ENCODE measurements at places on chromosomes 12 and 14.

DNA sequence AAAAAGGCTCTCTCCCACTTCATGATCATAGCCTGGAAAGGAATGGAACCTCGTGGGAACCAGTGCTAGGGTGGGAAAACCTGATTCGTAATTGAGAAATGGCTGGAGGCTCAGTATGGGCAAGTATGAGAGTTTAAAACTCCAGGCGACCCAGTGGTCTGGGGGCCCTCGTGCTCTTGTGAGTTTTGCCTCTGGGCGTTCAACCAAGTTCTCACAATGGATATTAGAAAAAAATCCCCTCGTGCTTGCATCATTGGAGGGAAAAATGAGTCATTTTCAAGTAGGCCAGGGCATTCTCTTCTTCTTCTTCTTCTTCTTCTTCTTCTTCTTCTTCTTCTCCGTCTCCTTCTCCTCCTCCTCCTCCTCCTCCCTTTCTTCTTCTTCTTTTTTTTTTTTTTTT lies 39.0 kb downstream of the GPR68 start:
- DNase-seq = no peak

DNA sequence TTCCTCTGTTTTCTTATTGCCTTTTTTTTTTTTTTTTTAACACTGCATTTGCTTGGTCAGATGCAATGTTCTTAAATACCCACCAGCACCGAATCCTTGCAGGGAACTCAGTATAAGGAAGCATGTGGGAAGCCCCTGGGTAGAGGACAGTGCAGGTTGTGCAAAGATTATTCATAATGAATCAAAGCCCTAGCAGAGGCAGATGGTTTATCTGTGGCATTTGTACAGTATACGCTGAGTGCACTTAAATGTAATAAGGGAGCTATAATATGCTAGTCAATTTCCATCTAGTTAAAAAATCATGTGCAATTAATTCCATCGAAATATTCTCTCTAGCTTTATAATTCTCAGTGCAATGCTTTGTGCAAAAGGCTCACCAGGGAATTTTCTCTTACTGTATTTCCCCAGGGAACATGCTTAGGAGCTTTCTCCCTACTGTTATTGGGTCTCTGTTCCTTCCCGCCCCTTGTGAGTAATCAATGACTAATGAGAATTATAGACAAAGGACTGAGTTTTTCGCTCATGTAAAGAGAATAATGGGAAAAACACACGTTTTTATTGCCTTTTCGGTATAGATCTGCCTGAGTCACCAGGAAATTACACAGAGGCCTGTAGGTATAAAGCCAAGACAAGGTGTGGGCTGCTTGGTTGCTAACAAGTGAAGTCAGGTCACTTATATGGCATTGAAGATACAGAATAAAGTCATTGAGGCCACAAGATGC lies 1214.3 kb upstream of the TMEM132C start:
- peak; percentile 90 for DNase-seq

DNA sequence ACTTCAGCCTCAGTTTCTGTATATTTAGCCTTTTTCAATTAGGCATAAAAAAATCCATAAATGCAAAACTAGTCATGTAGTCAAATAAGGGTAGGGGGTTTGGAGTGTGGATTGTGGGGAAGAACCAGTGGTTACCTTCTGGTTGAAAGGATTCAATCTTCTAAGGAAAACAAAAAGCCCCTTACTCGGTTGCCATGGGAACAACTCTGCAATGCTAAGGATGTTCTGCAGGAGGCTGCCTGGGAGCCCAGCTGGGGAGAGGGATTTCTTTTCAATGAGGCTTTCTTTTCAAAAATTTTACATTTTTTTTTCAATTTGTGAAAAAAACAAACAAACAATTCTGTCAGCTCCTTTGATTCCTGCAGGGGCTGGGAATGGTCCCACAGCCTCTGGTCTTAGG lies 67.2 kb downstream of the SLC8A3 start:
- DNase-seq = no peak

DNA sequence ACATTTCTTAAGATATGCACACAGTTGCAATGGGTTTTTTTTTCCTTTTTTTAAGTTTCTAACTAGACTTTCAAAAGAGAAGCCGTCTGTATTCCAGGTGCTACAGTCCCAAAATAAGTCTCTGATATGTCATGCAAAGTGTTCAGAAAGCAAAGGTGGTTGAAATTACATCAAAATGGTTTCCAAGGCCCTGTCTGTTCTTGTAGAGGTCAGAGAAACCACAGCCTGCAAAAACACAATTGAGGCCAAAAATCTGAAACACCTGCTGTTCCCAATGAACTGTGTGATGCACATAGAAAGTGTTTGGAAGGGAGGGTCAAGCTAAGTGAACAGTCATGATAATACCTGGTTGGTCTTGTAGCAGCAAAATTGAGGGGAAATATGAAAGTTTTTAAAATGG lies 91.0 kb downstream of the VRK1 start:
- no peak for DNase-seq

DNA sequence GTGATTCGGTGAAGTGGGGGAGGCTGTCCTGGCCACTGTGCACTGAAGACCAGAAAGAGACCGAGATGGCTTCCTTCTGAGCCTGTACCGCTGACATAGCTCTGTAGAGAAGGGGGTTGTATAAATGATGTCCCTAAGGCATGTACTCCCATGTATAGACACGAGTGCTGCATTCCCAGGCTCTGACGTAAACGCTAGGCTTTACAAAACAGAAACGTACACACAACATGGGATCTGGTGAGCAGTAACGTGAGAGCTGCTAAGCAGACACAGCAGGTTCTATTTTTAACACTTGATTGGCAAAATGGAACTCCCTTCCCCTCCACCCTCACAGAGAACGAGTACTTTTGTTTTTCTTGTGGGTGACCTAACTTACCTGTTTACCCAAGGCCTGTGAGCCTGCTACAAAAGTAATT lies 35.9 kb downstream of the ACADS start:
- peak; percentile 96 for DNase-seq

GRCh38 chr12:104953323-104953722 lies 4.8 kb downstream of the SLC41A2 start:
- DNase-seq = no peak

DNA sequence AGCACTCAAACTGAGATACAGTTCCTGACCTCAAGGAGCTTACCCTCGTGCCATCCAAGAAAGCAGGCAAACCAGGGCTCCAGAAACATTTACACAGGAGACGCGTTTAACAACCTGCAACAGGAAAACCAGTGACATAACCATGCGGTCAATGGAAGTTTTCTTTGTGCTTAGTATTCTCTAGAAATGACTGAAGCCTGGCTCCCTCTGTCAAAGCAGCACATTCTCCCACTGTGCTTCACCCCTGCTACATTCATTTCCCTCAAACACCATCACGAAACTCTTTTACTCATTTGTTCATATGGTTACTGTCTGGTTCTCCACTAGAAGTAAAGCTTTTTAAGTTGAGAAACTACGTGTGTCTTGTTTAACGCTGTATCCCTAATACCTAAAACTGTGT lies 161.3 kb upstream of the CCND2 start:
- no peak for DNase-seq

DNA sequence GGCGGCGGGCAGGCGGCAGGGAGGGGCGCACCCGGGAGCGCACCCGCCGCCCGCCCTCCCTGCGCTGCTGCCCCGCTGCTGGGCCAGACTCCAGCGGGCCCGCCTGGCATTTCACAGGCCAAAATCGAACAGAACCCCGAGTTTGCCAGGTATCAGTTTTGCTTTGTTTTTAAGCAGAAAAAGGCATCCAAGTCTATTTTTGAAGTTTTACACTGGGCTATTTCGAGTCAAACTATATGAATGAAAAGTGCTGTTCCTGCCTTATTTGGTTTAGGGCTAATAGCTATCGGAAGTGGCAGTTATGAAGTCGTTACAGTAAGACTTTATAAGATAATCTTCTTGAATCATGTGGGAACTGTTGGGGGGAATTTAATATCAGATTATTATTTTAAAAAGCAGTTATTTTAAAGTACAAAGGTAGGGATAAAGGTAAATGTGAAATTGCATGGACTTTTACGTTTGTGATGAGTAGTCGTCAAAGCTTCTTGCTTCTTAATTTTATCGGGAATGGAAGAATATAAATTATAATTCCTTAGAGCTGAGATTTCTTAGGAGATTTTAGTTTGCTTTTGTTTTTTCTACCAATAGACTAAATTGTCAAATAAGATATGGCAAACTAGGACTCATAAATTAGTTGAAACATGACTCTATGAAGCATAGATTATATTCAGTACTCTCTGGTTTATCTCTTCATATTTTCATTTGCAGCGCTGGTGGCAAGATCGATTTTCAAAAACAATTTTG lies 1.1 kb downstream of the MSRB3 start:
- no peak for DNase-seq

- DNase-seq = no peak
Measured at GRCh38 chr12:58249610-58250009, 308.2 kb downstream of the ATP23 start.

- DNase-seq = peak; percentile 61
Measured at GRCh38 chr12:6376079-6376869, 911 bp upstream of the SCNN1A start.

GRCh38 chr12:3014641-3015040 lies 55.4 kb downstream of the TEAD4 start:
- DNase-seq = no peak

GRCh38 chr14:33833706-33834465 lies 117.0 kb downstream of the EGLN3 start:
- no peak for DNase-seq

GRCh38 chr12:120121766-120122293 lies 5.3 kb upstream of the RAB35 start:
- no peak for DNase-seq

DNA sequence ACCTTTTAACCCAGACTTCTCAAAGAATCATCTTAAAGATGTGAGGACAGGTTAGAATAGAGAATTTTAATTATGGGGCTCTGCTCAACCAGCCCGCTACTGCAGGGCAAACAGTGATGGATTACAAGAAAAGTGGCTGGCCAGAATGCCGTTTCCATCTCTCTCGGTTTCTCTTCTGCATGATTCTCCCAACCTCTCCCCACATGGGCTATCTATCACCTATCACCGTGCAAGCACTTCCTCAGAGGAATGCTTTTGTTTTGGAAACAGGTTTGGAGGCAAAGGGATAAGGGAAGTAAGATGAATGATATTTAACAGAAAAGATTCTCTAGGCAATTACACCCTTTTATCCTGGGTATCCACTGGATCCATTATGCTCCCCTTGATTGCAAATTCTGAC lies 37.4 kb upstream of the PHC1 start:
- DNase-seq = no peak

DNA sequence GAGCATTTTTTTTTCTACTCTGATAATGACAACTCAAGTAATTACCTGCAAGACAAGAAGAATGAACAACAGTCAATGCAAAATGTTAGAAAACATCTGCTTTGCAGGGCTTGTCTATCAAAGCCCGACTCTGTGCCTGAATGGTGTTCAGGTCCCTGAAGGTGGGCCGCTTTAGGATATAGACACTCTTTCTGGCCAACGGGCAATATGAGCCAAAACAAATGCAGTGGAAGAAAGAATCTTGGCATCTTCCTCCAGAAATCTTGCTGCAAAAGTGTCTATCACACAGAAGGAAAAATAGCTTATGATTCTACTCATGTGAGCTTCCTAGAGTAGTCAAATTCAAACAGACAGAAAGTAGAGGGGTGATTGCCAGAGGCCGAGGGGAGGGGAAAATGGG lies 32.7 kb downstream of the FOS start:
- DNase-seq = no peak

DNA sequence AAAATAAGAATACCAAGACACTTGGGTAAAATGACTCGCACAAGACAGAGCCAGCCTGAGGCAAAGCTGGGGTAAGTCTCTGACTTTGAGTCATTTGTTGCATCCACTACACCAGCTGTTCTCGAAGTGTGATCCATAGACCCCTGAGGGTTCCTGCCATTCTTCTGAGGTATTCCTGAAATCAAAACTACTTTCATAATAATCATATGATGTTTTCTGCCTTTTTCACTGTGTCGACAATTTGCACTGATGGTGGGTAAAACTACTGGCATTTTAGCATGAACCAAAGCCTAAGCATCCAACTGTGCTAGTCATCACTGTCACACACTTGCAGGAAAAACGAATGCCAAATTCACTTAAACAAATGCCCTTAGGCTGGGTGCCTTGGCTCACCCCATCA lies 135.5 kb upstream of the FUT8 start:
- DNase-seq = peak; percentile 41

GRCh38 chr12:62512901-62513300 lies 46.3 kb downstream of the MON2 start:
- DNase-seq = no peak

DNA sequence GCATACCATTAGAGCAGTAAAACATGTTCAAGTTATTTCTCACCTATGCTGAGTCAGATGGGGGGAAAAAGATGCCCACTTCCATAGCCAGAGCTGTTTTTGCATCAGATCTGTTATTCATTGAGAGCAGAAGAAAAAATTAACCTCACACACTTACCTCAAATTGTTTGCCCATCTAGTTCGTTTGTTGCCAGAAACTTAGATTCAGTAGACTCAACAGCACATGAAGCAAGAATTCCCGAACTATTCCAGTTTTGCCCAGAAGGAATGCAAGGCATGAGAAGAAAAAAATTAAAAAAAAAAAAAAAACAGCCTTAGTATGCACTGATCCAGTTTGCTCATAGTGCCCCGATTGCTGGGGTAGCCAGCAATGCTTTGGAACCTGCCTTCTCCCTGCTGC lies 12.4 kb upstream of the DPF3 start:
- DNase-seq = peak; percentile 96

DNA sequence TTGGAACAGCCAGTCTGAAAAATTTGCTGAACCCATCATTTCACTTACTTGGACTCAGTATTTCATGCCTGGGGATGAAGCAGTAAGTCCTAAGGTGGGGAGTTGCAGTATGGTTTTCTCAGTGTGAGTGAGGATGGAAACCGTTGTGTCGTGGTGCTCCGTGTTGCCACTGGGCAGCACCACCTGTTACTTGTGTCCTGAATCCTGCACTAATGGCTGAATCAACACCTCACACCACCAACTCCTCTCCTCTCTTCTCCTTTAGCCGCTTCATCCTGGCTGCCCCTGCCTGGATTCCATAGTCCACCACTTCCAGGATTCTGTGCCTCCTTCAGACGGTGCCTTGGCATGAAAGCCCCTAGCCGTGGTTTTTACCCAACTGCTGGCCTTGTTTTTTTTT lies 3.0 kb upstream of the EP400 start:
- no peak for DNase-seq

GRCh38 chr12:29638528-29638927 lies 141.0 kb upstream of the OVCH1 start:
- DNase-seq = no peak

GRCh38 chr12:2084553-2085296 lies 31.9 kb downstream of the CACNA1C start:
- DNase-seq = peak; percentile 89

- DNase-seq = no peak
Measured at GRCh38 chr12:1865284-1865866, 45.0 kb downstream of the LRTM2 start.

DNA sequence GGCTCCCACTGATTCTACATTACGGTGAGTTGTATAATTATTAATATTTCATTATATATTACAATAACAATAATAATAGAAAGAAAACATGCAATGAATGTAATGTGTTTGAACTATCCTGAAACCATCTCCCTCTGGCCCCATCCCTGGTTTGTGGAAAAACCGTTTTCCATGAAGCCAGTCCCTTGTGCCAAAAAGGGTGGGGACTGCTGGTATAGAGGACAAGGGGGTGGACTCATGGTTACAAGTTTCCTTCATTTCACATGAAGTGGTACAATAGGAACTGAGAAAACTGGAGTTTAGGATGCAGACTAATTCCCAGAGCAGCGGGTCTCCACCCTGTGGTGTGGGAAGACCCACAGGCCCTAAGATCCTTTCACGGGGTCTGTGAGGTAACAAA lies 3.0 kb upstream of the C1RL start:
- DNase-seq = no peak
